Cardiac muscle cell (in vitro differentiated cells and primary cell): ENCODE measurements at places on chromosomes 6 and 20.
A peak's percentile ranks its signal among the peaks of the same experiment; 100 is the strongest.

GRCh38 chr6:74785236-74785635 lies 420.6 kb downstream of the COL12A1 start:
- DNase-seq: peak; percentile 3

GRCh38 chr6:140052736-140053729 lies 678.6 kb upstream of the CITED2 start:
- peak; percentile 26 for DNase-seq

GRCh38 chr6:37083243-37084138 lies 78.0 kb downstream of the FGD2 start:
- DNase-seq: no peak

DNA sequence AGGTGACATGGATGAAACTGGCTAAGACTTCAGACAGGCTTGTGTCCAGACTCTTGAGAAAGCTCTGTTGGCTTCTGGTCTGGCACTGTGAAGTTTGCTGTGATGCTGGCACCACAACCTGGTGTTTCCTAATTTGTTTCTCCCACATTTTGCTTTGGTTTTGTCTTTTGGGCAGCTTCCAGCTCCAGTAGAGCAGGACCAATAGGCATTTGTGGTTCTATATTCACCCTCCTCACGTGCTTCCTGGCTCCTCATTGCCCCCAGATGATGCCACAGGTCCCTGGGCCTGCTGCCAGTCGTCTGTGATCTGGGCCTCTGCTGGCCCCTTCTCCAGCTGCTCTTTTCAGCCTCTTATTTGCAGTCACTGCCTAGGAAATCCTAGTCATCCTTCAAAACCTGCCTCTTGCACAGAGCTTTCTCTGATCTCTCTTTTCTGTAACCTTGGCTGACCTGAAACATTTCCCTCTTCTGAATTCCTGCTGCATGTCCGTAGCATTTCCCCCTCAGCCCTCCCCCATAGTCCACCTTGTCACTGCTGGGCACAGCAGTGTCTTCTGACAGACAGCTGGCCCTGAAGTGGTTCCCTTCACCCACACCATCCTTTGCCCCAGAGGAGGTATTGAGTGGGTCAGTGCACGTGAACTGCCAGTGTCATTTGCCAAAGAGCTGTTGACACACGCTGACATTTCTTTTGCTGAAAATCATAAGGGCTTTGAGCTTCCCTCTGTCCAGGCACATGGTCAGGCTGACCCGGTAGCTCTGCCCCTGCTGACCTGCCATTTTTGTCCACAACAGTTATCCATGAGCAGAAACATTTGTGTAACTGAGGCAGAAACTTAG lies 63.0 kb downstream of the PTPN1 start:
- peak; percentile 9 for DNase-seq

DNA sequence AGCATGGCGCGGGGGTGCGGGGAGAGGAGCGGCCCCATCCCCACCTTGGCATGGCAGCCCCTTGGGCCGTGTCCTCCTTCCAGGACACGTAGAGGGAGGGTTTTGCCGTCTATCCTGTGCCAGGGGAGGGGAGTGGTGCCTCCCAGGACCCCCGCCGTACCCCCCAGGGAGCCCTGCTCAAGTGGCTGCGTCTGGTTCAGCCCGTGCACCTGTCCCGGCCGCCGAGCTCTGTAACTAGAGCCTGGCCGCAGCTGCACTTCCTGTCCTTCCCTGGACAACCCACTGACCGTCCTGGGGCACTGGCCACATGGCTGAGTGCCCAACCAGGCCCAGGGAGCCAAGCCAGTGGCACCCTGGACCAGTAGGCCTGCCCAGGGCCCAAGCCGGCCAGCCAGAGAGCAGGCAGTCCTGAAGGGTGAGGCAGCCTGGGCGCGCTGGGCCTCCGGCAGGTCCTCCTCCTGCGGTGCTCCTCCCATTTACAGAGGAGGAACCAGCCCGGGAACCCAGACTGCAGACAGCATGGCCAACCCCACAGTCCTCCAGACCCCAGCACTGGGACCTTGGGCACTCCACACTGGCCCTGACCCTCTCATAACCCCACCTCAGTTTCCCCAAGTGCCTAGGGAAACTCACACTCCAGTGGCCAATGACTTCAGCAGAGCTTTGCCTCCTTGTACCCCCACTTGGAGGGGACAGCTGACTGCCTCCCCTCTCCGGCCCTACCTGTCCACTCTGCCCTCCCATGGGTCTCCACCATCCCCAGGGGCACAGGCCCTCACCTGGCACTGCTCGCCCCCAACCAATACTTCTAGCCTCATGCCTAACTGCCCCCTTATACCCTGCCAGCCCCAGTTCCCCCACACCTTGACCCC lies 8.7 kb downstream of the LAMA5 start:
- no peak for DNase-seq
